ENCODE measurements at places on chromosomes 16 and 17.

DNA sequence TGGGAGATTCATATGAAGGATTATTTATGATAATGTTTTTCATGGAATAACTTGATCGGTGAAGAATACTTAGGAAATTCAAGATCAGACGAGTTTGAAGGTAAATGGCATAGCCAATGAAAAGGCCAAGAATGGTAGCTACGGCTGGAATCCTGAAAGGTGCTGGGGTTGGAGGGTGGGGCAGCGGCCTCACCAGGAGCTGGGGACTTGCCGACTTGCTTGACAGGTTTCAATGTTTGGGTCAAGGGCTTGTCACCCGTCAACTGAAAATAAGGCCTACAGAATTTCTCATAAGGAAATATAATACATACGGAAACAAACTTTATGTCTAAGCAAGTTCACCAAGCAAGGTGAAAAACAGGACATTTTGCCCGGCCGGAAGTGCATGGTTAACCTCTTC, 9.9 kb downstream of the CRYM start:
- DNase-seq: no peak

DNA sequence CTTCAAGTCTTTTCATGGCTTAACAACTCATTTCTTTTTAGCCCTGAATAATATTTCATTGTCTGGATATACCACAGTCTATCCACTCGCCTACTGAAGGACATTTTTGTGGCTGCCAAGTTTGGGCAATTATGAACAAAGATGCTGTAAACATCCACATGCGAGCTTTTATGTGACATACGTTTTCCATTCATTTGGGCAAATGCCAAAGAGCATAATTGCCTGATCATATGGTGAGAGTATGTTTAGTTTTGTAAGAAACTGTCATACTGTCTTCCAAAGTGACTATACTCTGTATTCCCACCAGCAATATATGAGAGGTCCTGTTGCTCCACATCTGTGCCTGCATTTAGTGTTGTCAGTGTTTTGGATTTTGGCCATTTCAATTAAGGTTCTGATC, 81.3 kb downstream of the ELAC2 start:
- DNase-seq: no peak

GRCh38 chr17:66929591-66929990, 34.9 kb upstream of the CACNG4 start:
- DNase-seq: no peak

DNA sequence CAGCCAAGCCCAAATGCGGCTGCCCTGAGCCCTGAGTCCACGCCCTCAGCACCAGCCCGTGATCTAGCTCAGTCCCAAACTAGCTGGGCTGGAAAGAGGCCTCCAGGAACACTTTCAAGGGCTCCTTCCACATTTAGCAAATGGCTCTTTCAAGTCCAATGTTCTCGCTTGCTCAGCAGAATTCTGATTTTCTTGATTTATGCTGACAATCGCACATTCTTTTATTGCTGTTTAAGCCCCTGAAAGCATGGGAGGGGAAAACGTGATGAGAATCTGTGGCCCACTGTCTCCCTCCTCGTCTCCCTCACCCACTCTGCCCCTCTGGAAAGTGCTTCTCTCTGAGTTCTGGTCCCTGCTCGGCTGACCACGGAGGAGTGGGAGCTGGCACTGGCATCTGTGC, 293.8 kb downstream of the FOXL1 start:
- DNase-seq: no peak

DNA sequence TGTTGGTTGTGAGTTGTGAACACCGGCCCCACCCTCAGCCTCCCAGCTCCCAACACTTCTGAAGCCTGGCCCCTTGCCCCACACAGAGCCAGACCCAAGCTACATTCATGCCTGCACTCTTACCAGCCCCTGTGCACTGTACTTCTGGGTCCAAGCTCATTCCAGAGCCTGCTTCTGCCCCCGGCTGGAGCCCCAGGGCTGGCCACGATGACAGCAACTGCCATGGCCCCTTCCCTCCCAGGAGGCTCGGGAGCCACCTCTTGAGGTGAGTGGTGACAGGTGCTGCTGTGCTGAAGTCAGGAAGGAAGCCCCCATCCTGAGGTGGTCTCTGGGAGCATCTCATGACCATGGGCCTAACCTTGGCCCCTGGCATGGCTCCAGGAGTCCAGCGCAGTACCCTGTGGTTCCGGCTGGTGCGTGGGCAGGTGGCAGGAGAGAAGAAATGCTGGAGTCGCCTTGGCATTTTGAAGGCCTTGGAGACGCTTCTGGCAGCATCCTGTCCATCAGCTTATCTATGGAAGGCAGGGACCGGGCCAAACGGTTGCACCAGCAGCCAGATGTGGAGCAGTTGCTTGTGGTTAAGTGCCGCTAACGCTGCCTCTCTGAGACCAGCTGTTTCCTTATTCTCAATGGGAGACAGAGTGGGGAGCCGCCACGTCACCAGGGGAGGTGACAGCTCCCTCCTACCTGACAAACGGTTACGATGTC, 3.9 kb upstream of the CDT1 start:
- DNase-seq: peak; percentile 99

DNA sequence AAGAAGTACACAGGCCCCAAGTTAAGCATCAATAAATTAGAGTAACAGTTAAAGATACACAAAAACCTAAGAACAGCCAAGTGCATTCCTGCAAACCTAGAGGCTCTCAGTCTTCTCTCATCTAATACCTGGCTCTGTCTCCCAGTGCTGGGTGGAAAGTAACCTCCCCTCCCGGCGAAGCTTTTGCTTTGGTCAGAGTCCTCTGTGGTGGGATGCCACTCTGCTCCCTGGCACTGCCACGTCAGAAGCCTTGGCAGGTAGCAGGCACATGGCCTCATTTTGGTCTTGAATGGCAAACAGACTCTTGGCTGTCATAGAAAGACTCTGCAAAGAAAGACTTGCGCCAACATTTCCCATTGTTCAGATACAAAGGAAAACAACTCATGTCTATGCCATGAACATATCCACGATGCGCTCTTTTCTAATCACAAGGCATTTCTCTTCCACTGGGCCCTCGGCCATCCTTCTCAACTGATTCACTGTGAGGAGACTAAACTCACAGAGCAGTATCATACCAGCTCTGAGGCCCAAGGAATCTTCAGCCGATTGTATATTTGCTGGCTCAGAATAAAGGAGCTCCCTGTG, 21.2 kb downstream of the MTHFSD start:
- no peak for DNase-seq

GRCh38 chr16:8868416-8869211, at the start of gene CARHSP1:
TSS of gene CARHSP1 (minus strand) at chr16:8869006. CDS start at chr16:8859328, 9,678 bp downstream.
- DNase-seq: peak; percentile 86

GRCh38 chr16:3908951-3909437, 28.5 kb upstream of the CREBBP start:
- no peak for DNase-seq

DNA sequence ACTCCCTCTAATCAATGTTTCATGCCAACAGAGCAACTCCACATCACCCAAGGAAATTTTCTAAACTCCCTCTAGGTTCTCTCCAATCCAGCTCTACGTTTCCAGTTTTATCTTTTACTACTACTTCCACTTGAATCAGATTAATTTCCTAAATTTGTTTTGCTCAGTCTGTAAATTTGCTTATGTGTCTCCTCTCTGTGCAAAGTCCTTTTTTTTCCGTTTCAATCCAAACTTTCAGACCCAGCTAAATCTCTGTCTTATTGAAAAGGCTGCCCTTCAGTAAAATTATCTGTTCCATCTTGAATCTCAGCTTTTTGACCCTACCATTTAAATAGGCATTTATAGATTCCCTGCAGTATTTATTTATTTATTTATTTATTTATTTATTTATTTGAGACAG, 61.4 kb upstream of the COX10 start:
- no peak for DNase-seq

DNA sequence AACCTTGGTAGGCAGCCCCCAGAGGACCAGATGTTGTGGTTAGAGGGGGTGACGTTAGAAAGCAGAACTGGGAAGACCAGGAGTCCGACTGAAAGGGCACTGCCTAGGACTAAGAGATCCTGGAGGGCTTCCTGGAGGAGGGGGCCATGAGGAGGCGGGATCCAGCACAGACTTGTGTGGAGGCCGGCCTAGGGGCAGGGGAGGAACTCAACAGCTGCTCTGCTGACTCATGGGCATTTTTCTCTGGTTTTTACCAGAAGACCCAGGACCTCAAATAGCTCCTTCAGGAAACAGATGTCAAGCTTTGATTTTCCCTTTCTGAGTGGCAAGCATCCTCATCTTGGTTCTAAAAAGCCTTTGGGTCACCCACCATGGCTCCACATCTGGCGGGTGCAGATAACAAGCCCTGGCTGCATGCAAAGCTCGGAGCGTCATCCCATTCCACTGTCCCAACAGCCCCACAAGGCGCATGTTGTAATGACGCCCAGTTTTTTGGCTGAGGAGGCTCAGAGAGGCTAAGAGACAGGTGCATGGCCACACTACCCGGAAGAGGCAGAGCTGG, 29.0 kb downstream of the IL21R start:
- peak; percentile 68 for DNase-seq

GRCh38 chr16:86320237-86320595, 190.1 kb upstream of the FOXF1 start:
- no peak for DNase-seq

DNA sequence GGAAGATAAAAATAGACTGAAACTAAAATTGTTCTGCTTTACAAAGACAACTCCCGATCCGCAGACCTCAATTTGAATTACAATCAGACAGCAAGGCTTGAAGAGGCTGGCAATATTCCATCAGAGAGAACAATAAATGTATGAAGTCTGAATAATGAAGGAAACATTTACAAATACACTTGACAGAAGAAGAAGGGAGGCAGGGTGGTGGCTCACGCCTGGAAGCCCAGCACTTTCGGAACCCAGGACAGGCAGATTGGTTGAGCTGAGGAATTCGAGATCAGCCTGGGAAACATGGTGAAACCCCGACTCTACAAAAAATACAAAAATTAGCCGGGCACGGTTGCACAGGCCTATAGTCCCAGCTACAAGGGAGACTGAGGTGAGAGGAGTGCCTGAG, 14.6 kb downstream of the ODF4 start:
- DNase-seq: no peak

GRCh38 chr16:3137267-3137666, 2.4 kb downstream of the ZNF213 start:
- no peak for DNase-seq

DNA sequence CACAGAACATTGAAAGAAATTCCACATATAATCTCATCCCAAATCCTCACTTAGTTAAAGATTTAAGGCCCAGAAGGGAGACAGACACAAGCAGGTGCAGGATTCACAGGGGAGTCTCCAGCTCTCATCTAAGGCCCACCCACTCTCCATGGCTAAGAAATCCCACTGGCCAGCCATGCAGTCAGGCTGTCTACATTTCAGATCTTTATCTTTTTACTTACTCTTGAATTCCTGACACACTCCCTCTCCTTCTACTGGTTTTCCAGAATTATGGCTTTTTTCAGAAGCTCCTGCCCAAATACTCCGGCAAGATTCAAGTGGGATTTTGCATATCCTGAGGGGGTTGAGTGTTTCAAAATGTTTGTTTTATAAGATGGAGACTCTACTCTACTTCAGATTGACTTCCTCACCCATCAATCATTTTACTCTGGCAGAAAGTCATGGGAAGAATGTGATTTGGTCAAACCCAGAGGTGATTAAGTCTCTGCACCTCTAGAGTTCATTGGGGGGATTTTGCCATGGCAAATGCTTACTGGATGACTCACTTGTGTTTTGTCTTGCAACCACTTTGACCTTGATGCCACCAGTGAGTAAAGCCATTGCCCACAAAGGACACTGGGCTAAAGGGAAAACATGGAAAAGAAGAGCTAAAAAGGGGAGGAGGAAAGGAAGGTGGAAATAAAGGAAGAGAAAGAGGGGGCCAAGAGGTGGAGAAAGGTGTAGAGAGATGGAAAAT, 688.8 kb upstream of the SALL1 start:
- no peak for DNase-seq

GRCh38 chr17:69828087-69828486, 246.9 kb upstream of the KCNJ16 start:
- DNase-seq: no peak

- DNase-seq: no peak
Measured at GRCh38 chr17:28368915-28369683, 1.0 kb downstream of the VTN start.

GRCh38 chr17:50460831-50461526, 7.7 kb downstream of the CHAD start:
- DNase-seq: no peak

GRCh38 chr17:31318298-31318801, 3.1 kb downstream of the EVI2A start:
- DNase-seq: peak; percentile 43

- peak; percentile 77 for DNase-seq
Measured at GRCh38 chr16:23836404-23837311, 875 bp downstream of the PRKCB start.

- DNase-seq: no peak
Measured at GRCh38 chr16:12329246-12329995, 352.9 kb downstream of the SNX29 start.

DNA sequence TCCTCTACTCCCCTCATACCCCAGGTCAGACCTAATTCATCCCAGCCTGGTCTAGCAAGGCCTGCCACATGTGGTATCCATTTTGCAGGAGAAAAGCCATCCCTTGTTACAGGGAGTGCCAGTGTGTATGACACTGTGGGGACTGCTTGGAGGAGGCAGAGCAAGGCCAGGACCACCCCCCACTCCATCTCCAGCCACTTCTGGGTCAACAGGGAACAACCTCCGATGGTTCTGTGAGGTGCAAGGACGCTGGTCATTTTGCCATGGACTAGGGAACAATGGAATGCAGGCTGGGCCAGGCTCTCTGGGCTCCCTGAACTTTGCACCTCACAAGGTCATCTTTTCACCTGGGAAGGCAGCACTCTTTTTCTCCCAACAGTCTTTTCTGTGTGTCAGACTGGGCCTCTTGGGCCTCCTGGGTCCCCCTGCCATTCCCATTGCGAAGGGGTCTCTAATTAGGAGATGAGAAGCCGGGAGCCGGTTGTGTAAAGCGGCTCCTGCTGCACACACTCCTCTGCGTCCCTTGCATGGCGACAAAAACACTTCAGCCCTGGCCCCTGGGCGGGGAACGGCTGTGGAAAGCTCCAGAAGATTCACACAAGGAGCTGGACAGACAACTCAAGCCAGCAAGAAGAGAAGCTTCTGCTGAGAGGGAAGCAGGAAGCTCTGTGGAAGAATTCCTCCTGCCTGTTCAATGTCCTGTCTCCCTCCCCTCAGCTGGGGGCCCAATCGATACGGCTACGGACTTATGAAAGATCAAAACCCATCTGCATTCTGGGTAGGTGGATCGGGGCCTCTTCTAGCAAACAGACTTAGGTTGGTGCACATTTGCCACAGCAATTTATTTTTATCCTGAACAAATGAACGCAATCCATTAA, 38.5 kb upstream of the MTSS2 start:
- no peak for DNase-seq
